ENCODE measurements at places on chromosomes 4 and X.

DNA sequence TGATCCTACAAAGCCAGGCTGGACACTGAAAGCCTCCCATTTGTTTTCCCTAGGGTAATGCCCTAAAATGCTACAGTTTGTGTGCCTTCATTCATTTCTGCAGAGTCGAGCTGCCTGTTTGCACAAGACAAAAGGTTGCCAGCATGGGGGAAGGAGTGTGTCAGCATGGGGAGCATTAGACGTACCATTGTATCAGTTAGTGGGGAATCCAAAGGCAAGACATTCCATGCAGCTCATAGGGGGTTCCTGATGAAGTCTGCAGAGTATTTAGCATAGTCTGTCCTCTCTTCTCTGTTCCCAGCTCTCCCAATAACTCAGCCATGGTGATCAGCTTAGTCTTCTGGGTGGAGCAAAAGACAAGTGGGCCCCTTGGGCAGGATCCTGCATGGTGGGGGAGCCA is 276.9 kb upstream of the PCDH7 start:
- DNase-seq = no peak

DNA sequence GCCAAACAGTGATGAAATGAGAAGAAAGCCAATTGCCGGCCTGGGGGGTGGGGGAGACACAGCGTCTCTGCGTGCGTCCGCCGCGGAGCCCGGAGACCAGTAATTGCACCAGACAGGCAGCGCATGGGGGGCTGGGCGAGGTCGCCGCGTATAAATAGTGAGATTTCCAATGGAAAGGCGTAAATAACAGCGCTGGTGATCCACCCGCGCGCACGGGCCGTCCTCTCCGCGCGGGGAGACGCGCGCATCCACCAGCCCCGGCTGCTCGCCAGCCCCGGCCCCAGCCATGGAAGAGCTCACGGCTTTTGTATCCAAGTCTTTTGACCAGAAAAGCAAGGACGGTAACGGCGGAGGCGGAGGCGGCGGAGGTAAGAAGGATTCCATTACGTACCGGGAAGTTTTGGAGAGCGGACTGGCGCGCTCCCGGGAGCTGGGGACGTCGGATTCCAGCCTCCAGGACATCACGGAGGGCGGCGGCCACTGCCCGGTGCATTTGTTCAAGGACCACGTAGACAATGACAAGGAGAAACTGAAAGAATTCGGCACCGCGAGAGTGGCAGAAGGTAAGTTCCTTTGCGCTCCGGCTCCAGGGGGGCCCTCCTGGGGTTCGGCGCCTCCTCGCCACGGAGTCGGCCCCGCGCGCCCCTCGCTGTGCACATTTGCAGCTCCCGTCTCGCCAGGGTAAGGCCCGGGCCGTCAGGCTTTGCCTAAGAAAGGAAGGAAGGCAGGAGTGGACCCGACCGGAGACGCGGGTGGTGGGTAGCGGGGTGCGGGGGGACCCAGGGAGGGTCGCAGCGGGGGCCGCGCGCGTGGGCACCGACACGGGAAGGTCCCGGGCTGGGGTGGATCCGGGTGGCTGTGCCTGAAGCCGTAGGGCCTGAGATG is at the start of gene SHOX:
Gene SHOX, plus strand, starts transcription at position 180 of the 885 bp plus-strand sequence. Its CDS starts 107 bp downstream, at position 287.
- DNase-seq = no peak

DNA sequence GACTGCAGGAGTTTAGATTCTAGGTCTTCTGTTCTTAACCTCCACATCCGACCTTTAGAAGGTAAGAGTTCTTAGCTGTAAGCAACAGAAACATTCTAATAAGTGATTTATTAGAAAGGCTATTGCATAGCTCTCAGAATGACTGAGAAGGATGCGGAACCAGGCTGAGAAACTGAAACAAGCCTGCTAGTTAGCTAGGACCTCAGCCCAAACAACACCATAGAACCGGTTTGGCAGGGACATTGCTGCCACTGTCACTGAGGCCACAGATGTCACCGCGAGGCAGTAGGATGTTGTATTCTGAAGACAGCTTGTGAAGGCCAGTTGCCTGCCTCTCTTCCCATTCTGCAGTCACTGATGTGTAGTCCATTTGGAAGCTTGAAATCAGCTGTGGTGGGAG is 160.0 kb upstream of the ARX start:
- DNase-seq = no peak

GRCh38 chrX:109927663-109928273 is 75.1 kb upstream of the TMEM164 start:
- DNase-seq = peak; percentile 15
